ENCODE measurements at places on chromosomes 16 and 17.

- no peak for DNase-seq
These were observed 44.0 kb downstream of the MYH3 start for GRCh38 chr17:10612957-10613744.

DNA sequence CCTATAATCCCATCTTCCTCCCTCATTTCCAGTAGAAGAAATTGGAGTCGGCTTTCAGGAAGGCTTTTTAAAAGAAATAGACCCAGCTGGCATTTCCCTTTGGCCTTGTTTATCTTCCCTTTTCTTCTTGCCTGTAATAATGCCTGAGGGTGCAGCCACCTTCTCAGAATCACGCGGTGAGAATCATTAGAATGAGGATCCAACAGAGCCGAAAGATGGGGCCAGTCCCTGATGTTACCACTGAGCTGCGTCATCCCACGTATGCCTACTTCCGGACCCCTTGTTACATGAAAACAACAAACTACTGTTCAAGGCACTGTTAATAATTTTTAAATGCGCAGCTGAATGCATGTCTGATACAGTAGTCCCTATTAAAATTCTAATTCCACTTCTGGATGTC, 24.1 kb downstream of the SDR42E1 start:
- DNase-seq: no peak

- DNase-seq: no peak
These were observed 186.3 kb downstream of the CPPED1 start for GRCh38 chr16:12617401-12617819.

DNA sequence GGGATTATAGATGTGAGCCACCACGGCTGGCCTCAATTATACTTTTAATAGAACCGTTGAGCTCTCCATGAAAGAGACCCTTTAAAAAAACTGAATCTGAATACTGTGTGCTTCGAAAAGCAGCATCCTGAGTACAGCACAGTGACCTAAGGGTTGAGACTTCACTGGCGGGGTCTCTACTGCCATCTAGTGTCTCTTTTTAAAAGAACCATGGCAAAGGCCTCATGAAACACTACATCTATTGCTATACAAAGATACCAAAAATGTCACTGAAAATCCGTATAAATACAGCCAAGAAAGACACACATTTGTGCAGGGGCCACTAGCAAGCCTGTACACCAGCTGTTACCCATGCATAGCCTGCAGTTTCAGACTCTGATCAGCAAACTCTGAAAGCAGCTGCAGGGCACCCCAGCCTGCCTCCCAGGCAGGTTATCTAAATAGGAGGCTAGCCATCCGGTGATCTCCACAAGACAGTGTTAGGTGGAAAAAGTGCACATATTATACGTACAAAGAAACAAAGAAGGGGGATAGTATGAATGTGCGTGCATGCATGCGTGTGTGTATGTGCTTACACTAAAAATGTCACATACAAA, 35.3 kb downstream of the NPLOC4 start:
- DNase-seq: peak; percentile 7

DNA sequence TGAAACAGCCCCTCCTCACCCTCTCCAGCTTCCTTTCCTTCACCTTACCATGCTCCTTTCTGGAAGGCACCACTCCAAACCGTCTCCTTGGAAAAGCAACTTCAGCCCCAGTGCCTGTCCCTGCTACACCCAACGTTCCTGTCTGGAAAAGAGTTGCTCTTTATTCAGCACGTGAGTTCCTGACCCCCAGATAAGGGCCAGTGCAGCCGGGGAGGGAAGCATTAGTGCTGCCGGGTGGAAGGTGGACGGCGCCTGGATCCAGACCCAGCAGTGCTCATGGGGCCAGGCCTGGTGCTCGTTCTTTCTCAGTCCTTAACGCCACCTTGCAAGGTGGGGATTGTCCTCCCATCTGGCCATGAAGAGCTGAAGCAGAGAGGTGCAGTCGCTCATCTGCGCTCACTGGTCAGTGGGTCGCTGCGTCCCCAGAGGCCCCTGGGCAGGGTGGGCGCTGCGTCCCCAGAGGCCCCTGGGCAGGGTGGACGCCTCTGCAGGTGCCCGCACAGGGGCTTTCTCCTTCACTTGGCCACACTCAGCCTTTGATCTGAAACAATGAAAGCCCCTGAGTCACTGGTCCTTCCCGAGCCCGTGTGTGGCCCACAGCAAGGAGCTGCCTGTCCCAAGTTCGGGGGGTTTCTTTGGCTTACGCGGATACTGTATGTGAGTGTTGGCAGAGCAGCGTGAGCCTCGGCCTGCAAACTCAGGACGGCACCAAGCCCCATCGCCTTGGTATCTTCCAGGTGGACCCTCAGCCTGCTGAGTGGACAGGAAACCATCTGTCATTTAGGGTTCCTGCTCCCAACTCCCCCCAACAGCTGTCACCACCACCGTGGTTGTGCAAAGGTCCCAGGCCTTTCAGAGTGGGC, 117.1 kb downstream of the SEC14L1 start:
- no peak for DNase-seq

- DNase-seq: no peak
These were observed 617 bp downstream of the COASY start for GRCh38 chr17:42562388-42563142.

GRCh38 chr17:40086150-40087044, 14.0 kb downstream of the NR1D1 start:
- DNase-seq: peak; percentile 43

- DNase-seq: no peak
These were observed 8.5 kb upstream of the ZFP3 start for GRCh38 chr17:5069724-5070123.

- no peak for DNase-seq
These were observed 21.2 kb downstream of the USP43 start for GRCh38 chr17:9666461-9667050.

GRCh38 chr16:26252598-26252997, 560.8 kb downstream of the HS3ST4 start:
- DNase-seq: no peak

DNA sequence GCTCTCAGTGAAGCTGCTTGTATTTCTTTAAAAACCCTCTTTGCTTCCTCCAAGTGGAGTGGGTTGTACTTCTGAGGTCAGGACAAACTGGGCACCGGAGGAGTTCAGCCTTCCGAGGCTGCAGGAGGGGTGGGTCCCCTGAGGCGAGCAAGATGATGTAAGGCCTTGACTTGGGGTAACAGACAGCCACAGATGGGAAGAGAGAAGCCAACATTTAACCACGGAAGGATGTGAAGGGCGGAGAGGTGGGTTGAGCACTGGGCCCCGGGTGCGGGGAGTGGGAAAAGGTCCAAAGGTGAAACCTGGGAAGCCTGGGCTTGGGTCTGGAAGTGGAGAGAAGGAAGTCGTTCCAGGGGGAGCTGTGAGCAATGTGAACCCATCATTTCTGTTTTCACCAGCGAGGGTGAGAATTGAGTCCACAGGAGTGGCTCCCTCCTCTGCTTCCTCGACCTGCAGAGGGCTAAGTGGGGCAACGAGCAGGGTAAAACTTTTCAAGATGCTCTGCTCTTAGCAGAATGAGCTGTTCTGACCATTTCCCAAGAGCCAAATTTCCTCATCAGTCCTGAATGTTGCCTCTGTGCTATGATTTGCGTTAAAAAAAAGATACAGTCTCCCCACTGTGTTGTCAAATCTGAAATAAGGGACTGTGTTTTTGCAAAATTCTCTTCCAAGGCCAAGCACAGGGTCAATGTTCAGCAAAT, 137.7 kb upstream of the CRHR1 start:
- DNase-seq: no peak

- DNase-seq: no peak
These were observed 12.8 kb downstream of the SMIM5 start for GRCh38 chr17:75645889-75646637.

GRCh38 chr17:12994341-12995074, 23.3 kb downstream of the ELAC2 start:
- DNase-seq: no peak

DNA sequence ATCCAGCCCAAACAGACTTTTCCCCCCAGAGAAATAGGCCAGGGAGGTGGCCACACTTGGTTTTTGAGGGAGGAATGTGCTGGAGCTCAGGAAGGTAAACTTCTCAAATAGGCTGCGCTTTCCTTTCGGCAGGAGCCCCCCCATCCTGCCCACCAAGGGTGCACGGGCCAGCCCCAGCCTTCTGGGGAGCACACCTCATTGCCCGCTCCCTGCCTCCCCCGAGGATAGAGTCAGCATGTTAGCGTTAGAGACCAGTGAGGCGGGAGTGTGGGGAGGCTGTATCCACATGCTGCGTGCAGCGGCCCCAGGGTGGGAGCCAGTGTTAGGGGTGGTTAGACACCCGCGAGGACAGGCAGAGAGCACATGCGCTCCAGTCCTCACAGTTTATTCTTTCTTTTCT, 42.3 kb downstream of the PIPOX start:
- DNase-seq: no peak

GRCh38 chr17:80796430-80796861, 195.2 kb upstream of the CHMP6 start:
- no peak for DNase-seq

- DNase-seq: no peak
These were observed 67.3 kb upstream of the PLCG2 start for GRCh38 chr16:81711657-81712319.

DNA sequence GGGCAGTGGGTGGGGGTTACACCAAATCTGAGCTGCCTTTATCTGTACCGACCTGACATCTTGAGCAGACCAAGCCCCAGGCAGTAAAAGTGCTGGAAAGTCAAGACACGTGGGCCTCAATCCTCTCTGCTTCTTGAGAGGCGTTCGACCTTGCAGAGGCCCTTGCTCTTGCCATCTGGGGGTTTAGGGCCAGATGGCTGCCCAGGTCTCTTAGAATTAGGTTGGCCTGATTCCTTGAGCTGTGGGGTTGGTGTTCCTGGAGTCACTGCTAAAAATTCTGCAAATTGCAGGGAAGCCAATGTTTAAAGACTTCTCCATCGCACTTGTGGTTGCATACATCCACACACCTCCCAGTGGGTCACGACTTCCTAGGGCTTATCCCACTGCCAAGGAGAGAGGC, 238.2 kb upstream of the ASIC2 start:
- no peak for DNase-seq

DNA sequence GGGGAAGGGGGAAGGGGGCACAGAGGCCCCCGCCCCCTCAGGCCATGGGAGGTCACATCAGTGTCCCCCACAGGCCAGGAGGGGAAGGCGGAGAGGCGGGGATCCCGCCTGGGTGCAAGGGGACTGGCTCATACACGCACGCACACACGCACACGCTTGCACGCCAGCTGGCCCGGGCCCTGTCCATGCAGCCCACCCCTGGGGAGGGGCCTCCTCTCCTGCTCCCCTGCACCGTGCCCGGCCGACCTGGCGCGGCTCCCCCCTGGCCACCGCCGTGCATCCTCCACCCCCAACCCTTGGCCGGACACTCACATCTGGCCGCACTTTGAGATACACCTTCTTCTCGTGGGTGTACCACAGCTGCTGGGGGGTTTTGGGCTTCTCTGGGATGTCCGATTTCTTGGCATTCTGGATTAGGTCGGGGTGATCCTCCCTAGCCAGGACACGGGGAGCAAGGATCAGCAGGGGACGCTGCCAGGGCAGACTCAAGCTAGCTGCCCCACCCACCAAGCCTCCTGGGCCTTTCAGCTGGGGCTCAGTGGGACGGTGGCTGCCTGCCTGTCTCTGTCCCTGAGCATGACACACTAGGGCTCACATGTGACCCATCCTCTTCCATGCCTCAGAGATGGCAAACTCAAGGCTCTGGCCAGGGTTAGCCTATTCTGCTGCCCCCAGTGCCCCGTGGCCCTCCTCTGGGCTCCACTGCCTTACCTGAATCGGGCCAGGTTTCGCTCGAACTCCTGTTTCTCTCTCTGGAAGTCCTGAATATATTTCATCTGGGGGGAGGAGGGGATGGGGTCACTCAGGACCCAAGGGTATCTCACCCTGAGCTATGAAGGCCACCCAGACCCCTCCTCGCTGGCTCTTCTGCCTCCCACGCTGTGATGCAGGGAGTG, 6.7 kb downstream of the UBTF start:
- DNase-seq: no peak

DNA sequence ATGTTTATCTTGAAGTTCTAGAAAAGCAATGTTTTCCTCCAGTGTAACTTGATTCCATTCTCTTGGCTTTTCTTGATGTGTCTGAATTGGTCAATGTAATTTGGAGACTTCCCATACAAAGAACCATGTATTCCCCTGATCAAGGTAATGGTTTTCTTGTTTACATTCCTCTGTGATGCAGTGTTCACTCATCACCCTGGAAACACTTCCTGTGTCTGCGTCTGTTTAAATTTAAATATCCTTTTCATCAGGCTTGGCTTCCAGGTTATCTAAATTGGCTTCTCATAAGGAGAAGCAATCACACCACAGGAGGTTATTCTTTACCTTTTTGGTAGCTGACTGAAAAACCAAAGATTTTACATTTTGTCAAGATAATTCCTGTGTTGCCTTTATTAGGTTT, 237.3 kb upstream of the WSCD1 start:
- DNase-seq: no peak

GRCh38 chr16:67396159-67397035, 3.1 kb upstream of the TPPP3 start:
- no peak for DNase-seq

DNA sequence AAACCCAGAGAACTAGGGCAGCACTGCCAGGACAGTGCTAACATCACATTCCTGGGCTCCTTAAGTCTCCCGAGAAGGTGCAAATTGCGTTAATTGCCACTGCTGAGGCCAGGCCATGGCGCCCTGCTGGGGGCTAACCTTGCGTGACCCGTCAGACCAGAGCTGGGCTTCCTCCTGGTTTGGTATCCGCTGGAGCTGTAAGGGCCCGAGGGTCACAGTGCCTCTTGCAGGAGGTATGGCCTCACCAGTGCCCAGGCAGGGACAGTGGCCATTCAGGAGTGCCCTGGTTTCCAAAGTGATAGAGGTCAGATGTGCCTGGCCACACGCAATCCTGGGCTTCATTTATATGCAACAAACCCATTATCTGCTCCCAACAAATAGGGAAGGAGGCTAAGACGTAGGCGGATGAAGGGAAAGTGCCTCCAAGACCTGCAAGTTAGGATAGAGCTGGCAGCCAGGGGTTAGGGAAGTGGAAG, 17.7 kb upstream of the ADCY9 start:
- DNase-seq: no peak

DNA sequence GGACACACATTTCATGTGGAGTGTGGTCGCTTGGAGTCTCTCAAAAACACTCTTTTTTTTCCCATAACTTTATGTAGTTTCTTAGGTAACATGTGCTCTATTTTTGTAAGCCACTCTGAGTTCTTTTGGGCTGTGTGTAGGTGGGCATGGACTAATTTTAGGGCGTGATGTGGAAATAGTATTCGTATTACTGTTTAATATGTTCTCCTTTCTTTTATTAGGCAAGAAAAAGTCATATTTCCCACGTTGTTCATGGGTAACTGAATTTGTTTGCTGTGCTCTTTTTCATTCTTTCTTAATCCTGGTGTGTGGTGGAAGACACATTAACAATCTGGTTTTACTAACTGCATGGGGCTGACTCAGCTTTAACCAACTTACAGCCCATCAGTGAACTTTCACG, 27.4 kb downstream of the NDEL1 start:
- DNase-seq: no peak

DNA sequence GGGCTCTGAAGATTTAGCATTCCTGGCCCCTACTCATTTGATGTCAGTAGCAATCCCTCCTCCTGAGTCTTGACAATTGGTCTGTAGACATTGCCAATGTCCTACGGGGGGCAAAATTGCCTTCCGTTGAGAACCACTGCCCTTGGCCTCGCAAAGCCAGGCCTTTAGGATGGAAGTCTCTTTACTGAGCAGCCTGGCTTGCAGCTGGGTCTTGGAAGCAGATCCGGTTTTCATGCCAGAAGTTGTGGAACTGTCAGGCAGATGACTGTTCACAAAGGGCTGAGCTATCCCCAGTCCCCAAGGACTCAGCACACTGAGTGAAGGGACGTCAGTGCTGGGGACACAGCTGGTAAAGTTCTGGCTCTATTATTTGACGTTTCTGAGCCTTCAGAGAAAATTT, 83.2 kb downstream of the WSCD1 start:
- no peak for DNase-seq
